ENCODE measurements at places on chromosomes 2 and 18. TPM values are rescaled to one million over a fixed set of nuclear protein-coding genes. Genes with fewer than 3 reads are reported as not detected.

The RGPD4 gene
- 0.26 TPM for total RNA-seq

- DNase-seq: no peak
Observed at GRCh38 chr2:144111437-144111836, 408.5 kb downstream of the ZEB2 start.

GRCh38 chr2:152430876-152431275 lies 95.9 kb downstream of the FMNL2 start:
- no peak for DNase-seq

DNA sequence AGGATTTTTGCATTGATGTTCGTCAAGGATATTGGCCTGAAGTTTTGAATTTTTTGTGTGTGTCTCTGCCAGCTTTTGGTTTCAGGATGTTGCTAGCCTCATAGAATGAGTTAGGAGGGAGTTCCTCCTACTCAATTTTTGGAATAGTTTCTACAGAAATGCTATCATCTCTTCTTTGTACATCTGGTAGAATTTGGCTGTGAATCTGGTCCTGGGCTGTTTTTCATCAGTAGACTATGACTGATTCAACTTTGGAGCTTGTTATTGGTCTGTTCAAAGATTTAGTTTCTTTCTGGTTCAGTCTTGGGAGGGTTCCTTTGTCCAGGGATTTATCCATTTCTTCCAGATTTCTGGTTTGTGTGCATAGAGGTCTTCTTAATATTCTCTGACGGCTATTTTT lies 166.7 kb downstream of the ST6GAL2 start:
- DNase-seq: no peak

The VAMP8 gene
- total RNA-seq: 11.9 TPM

The ANKRD23 gene
- 9.3 TPM for total RNA-seq
